ENCODE measurements at places on chromosomes 2 and 18. TPM values are rescaled to one million over a fixed set of nuclear protein-coding genes. Genes with fewer than 3 reads are reported as not detected.

The GCKR gene
- 0.77 TPM for total RNA-seq

The ICA1L gene
- total RNA-seq: 55.8 TPM

The SPC25 gene
- 6.9 TPM for total RNA-seq

DNA sequence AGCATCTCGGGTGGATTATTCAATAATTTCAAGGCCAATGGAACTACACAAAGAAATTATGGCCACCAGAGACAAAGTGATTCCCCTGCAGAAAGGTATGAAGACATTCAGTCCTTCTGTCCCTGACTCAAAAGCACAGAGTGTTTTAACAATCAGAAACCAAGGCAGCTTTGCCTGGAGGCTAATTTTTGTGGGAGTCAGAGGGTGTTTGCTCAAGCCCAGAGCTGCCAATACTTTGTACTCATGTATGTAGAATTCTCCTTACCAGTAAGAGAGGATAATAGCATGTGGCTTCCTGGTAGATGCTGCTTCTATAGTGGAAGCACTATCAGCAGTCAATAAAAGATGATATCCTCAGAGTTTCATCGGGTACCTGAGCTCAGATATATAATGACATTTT is 178.4 kb downstream of the KCNE4 start:
- no peak overlapping the region for H3K27ac ChIP-seq
- H3K27me3 ChIP-seq: no peaks in the 10 kb centered on the region
- no peak overlapping the region for H3K4me3 ChIP-seq
- DNase-seq: no peak

DNA sequence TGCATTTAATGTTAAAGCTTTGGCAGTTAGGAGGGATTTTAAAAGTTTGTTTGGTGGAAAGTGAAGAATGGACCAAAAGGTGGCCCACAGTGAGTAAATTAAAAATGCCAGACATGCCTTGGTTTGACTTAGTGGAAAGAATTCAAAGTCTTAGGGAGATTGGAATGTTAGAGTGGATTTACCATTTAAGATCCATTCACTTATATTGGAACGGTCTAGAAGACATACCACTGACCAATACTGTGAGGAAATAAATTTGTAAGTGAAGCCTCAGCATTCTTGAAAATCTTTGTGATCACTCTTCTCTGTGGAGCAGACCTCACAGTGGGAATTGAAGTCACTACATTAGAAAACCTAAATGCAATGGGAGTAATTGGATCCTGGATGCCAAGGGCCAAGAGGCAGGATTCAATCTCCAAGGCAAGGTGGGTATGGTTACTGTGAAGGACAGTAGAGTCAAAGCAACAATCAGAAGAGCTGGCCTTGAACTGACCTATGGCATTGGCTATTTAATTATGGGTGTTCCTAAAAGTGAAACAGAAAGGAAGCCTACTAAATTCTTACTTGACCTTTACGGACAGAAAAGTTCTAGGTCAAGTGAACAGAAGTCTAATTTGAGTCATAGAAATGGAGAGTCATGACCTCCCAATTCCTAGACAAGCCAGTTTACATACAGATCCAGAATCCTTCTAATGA is 40.2 kb upstream of the VRK2 start:
- H3K4me3 ChIP-seq: no peak overlapping the region
- H3K4me1 ChIP-seq: no peaks in the 10 kb centered on the region
- H3K27me3 ChIP-seq: no peaks in the 10 kb centered on the region
- no peaks in the 10 kb centered on the region for H3K36me3 ChIP-seq

GRCh38 chr18:51248685-51249084 is 51.2 kb upstream of the MEX3C start:
- H3K4me1 ChIP-seq: no peaks in the 10 kb centered on the region
- no peaks in the 10 kb centered on the region for H3K27me3 ChIP-seq
- H3K36me3 ChIP-seq: no peaks in the 10 kb centered on the region

DNA sequence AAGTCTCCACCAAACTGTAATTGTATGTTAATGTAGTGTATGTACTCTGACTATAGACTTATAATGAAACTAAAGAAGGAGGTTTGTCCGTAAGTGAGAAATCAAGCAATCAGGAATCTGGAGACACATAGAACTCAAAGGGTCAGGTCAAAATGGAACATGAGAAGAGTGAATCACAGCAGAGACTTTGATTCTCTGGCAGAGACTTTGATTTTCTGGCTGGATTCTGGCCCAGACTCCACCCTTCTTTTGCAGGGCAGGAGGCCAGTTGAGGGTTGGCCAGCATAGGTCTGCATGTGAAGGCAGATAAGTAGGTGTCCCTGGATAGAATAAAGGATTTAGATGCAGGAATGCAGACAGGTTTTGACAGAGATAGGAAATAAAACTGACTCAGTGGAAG is 11.0 kb upstream of the NCKAP5 start:
- no peak overlapping the region for H3K4me3 ChIP-seq
- H3K4me1 ChIP-seq: peaks cover 6% of the 10 kb centered on the region
- no peak overlapping the region for H3K27ac ChIP-seq
- no peaks in the 10 kb centered on the region for H3K36me3 ChIP-seq

GRCh38 chr2:96870626-96871255 is 861 bp upstream of the SEMA4C start:
- H3K4me1 ChIP-seq: peaks cover 76% of the 10 kb centered on the region
- peak overlapping the region; percentile 46 for H3K4me3 ChIP-seq
- H3K27ac ChIP-seq: peak overlapping the region; percentile 97
- H3K36me3 ChIP-seq: peaks cover 26% of the 10 kb centered on the region

DNA sequence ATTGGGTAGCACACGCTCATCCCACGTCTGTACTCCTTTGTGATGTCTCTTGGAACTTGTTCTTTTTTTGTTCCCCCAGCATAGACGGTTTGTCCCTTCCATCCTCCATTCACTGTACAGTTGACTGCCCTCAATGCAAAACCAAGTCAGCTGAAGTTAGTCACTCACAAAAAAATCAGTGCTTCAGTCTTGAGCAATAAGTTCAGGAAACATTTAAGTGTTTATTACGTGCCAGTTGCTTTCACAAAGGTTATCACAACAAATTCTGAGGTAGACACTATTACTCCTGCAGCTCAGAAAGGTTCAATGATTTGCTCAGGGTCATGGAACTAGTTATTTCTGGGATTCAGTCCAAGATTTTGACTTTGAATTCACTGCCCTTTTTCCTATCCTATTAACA is 102.2 kb downstream of the PDE1A start:
- H3K4me3 ChIP-seq: no peak overlapping the region
- H3K27me3 ChIP-seq: no peaks in the 10 kb centered on the region
- no peak for DNase-seq
- H3K27ac ChIP-seq: no peak overlapping the region

DNA sequence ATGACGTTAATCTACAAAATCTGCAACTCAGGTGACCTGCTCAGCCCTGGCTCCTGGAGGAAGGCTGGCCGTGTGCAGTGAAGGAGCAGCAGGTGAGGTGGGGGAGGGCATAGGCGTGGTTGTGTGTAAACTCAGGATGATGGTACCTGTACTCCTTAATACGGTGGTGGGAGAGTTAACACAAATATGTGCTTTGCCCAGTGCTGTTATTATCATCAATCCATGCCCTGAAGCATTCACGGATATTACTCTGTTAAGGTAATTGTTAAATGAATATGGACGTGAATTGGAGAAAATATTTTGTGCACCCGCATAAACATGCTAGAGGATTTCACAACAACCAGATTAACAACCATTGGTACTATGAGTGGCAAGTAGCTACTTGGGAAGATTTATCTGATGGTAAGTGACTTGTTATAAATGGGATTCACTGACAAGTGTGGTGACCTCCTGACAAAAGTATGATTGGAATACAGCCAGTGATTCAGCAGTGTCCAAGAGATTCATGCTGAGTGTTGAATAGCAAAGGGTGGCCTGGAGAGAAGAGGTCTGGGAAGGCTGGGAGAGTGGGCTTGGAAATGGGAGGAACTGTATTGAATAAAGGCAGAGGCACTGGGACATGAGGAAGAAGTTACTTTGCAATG is 194.1 kb downstream of the TPGS2 start:
- H3K27me3 ChIP-seq: no peaks in the 10 kb centered on the region
- no peak overlapping the region for H3K4me3 ChIP-seq
- H3K36me3 ChIP-seq: no peaks in the 10 kb centered on the region
- H3K27ac ChIP-seq: no peak overlapping the region
- no peak for DNase-seq

- no peaks in the 10 kb centered on the region for H3K36me3 ChIP-seq
- DNase-seq: peak; percentile 40
- peaks cover 7% of the 10 kb centered on the region for H3K4me1 ChIP-seq
- H3K27ac ChIP-seq: peak overlapping the region; percentile 3
- no peak overlapping the region for H3K4me3 ChIP-seq
Measured at GRCh38 chr18:58639751-58640427, 11.0 kb upstream of the ALPK2 start.

DNA sequence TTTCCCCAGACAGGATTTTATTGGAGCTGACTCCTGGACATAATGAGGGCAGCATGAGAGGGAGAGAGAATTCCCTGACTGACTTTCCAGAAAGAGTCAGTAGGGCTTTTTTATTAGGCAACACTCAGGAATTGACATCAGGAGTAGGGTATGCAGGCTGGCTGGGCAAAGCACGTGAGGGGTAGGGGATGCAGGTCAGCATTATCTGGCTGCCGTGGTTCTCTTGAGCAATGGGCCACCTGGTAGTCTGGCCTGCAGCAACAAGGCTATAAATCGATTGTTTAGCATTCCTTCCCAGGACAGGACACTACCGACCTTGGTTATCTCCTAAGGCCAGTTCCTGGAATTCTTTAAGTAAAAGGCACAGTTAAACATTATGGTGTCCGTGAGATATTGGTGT is 160.8 kb upstream of the AGAP1 start:
- peaks cover 3% of the 10 kb centered on the region for H3K4me1 ChIP-seq
- H3K27ac ChIP-seq: no peak overlapping the region
- H3K27me3 ChIP-seq: no peaks in the 10 kb centered on the region
- H3K4me3 ChIP-seq: no peak overlapping the region

- no peak overlapping the region for H3K27ac ChIP-seq
- no peak for DNase-seq
- no peaks in the 10 kb centered on the region for H3K36me3 ChIP-seq
- H3K4me1 ChIP-seq: peaks cover 25% of the 10 kb centered on the region
Measured at GRCh38 chr2:233350708-233351107, 3.6 kb upstream of the DGKD start.

DNA sequence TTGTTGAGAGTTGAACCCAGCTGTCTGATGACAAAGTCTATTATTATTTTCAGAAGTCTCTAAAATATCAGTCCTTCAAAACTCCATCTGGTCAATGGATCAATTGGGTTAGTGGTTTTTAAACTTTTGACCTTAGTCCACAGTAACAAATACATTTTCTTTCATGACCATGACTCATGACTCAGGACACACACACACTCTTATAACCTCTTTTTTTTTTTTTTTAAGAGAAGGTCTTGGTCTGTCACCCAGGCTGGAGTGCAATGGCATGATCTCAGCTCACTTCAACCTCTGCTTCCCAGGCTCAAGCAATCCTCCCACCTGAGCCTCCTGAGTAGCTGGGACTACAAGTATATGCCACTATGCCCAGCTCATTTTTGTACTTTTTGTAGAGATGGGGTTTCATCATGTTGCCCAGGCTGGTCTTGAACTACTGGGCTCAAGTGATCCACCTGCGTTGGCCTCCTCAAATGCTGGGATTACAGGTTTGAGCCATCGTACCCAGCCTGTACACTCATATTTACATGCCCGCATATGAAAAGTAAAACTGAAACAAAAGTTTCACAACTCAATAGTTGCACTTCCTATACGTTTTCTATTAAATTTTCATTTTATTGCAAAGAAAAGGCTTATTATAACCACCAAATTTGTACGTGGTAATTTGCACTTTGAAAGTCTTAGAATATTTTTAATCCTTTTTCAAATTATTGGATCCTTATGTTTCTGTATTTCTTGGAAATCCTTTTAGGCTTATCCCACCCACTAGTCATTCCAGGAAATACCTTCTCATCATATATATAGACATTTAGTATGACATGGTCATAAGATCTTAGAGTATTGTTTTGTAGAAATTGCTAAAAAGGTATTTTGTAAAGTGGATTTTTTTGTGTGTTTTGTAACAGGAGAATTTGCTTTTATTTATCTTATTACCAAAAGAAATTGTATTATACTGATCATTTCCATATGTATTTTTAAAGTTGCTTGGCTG is 199.0 kb downstream of the LPIN1 start:
- no peaks in the 10 kb centered on the region for H3K4me1 ChIP-seq
- H3K27ac ChIP-seq: no peak overlapping the region
- no peak overlapping the region for H3K4me3 ChIP-seq
- no peaks in the 10 kb centered on the region for H3K27me3 ChIP-seq
- DNase-seq: no peak

- H3K27ac ChIP-seq: no peak overlapping the region
- H3K27me3 ChIP-seq: no peaks in the 10 kb centered on the region
- H3K36me3 ChIP-seq: no peaks in the 10 kb centered on the region
- H3K4me3 ChIP-seq: no peak overlapping the region
- H3K4me1 ChIP-seq: no peaks in the 10 kb centered on the region
Measured at GRCh38 chr18:31553800-31554199, 37.9 kb upstream of the TTR start.

DNA sequence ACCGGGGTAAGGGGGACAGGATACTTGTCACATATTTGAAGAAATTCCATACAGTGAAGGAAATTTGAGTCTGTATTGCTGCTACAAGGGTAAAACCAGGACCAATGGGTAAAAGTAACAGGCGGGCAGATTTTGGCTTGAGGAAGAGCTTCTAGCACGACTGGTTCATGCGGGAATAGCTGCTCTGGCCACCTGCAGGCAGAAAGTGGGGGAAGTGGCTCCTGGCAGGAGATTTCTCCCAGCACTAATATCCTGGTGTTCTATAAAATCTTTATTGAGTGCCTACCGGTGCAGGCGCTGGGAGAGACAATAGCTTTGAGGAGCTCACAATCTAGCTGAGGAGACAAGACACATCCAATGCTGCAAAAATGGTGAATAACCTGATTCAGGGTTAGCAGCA is 198.5 kb downstream of the LOXHD1 start:
- peaks cover 31% of the 10 kb centered on the region for H3K36me3 ChIP-seq
- no peak overlapping the region for H3K27ac ChIP-seq
- H3K4me3 ChIP-seq: no peak overlapping the region
